M059J (cell line): ENCODE measurements at places on chromosomes 3 and 15.

DNA sequence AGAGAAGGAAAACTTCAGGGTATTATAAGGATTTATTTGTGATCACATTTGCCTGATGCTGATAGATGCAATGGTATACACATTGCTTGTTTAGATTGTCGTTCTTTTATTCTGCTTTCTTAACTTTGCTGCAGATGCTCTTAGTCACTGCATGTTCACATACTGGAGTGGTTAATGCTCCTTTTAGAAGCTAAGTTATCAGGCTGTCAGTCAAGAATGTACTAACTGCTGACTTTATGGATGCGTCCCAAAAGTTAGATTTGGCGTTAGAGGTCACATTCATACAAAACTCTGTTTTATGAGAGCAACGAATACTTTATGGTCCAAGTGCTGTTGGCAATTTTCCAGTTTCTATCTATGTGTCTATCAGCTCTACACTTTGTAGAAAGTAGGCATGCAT is 160.7 kb downstream of the BBX start:
- peak; percentile 20 for DNase-seq

- no peak for DNase-seq
Observed at GRCh38 chr15:87631093-87631492, 625.4 kb downstream of the NTRK3 start.

- DNase-seq, result peak; percentile 20
Observed at GRCh38 chr3:78659386-78659987, 1108.3 kb downstream of the ROBO1 start.

GRCh38 chr15:62287066-62287857 is 122.2 kb upstream of the C2CD4B start:
- DNase-seq, result no peak

GRCh38 chr3:149898771-149899170 is 71.9 kb downstream of the PFN2 start:
- peak; percentile 78 for DNase-seq

- no peak for DNase-seq
Observed at GRCh38 chr3:119677641-119677934, 382 bp upstream of the COX17 start.

GRCh38 chr3:126621171-126621570 is 33.8 kb downstream of the TXNRD3 start:
- peak; percentile 83 for DNase-seq

GRCh38 chr3:38313695-38314094 is 31.6 kb downstream of the SLC22A14 start:
- no peak for DNase-seq

DNA sequence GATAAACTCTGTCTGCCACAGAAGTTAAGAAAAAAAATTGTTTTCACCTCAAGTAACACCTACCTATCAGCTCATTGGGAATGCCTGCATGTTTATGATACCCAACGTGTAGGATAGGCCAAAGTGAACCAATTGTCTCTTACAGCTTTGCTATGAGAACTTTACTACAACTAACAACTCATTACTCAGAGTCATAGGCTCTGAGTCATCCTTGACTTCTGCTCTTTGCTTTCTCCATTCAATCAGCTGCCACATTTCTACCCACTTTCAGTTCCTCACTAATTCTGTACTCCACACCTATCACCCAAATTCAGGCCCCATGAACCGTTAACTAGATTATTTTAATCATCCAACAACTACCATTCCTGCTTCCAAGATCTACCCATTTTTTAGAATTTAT is 843.9 kb downstream of the TUSC7 start:
- peak; percentile 19 for DNase-seq

DNA sequence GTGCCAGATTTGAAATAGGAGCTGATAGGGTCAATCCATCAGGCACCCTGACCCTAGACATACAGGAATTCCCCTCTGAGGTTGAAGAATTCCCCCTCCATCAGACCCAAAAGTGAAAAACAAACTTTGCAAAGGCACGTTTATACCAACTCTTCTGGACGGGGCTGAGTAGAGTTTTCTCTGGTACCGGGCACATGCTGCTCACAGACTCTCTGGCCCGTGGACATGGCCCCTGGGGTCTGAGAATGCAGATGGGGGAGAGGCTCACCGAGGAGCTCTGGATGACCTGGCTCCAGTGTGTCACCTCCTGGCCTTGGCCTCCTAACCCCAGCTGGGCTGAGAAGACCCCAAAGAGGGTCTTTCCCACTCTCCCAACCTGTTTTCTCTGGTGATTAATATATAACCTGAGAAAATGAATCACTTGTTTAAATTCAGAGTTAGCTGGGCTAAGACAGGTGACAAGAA is 11.2 kb upstream of the LIPC start:
- DNase-seq, result no peak

DNA sequence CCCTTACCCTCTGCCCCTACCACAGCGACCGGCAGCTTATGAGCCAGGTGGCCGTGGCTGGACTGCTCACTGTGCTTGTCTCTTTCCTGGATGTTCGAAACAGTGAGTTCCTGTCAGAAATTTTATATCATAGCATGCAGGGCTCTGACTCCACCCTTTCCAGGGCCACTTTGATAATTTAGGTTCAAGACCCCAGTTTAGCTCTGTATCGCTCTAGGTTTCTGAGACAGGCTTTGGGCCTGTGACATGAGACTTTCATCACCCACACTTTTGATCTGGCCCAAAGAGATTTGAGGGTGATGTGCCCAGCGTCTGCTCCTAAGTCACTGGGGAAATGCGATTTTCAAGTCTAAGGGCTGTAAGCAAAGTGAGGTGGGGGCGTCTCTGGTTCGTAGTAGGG is 6.5 kb upstream of the EIF4G1 start:
- DNase-seq, result no peak

GRCh38 chr3:87333393-87333892 is 57.1 kb upstream of the POU1F1 start:
- DNase-seq, result peak; percentile 88

- DNase-seq, result peak; percentile 62
Observed at GRCh38 chr15:34795267-34796081, at the start of gene ACTC1. Gene ACTC1 (minus strand): TSS chr15:34795549. CDS start chr15:34794808, 741 bp downstream.

GRCh38 chr3:178705925-178706324 is 169.7 kb downstream of the KCNMB2 start:
- peak; percentile 93 for DNase-seq

GRCh38 chr3:64358853-64359252 is 133.6 kb upstream of the PRICKLE2 start:
- no peak for DNase-seq

DNA sequence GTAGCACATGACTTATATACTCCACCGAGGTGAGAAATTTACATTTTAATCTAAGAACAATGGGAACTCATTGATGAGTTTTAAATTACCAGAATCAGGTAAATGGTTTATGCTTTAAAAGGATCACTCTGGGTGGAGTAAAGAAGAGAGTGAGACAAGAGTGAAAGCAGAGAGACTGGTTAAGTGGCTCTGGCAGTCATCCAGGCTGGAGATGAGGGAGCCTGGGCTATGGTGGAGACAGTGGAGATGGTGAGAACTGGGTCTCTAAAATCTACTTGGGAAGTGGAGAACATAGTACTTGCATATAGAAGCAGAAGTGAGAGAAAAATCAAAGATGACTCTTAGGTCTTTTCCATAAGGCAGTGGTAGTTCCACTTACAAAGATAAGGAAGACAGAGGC is 37.1 kb upstream of the SLC25A36 start:
- DNase-seq, result no peak
